DMS79 treated with DMSO at 0.1 percent for 48 hours (cell line): ENCODE measurements at places on chromosomes 2 and 18.

DNA sequence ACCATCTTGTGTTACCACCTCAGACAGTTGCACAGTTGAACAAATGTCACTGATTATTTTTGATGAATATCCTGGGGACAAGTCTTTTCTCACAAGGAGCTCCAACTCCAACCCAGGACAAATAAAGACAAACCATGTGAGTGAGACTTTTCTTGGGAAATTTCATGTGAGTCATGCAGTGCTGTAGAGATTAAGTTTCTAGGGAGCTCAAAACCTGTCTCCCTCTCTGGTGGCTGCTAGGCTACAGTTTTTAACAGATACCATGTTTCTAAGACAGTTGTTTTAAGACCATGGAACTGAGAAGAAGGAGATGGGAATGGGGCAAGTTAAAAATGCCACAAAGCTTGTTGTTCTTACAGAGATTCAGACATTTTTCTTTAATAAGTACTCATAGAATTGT is 255.5 kb downstream of the RIT2 start:
- DNase-seq: no peak

- peak; percentile 73 for DNase-seq
Measured at GRCh38 chr2:133143645-133144044, 424.6 kb downstream of the NCKAP5 start.

DNA sequence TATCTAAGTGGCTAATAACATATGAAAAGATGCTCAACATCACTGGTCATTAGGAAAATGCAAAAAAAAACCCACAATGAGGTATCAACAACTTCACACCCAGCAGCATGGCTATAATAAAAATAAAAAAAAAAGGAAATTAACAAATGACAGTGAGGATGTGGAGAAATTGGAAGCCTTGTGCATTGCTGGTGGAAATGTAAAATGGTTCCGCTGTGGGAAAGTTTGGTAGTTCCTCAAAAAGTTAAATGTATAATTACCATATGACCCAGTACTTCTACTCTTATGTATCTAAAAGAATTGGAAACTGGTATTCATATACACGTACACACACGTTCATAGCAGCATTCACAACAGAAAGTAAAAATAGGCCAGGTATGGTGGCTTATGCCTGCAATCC is 15.5 kb upstream of the CACNB4 start:
- DNase-seq: no peak

DNA sequence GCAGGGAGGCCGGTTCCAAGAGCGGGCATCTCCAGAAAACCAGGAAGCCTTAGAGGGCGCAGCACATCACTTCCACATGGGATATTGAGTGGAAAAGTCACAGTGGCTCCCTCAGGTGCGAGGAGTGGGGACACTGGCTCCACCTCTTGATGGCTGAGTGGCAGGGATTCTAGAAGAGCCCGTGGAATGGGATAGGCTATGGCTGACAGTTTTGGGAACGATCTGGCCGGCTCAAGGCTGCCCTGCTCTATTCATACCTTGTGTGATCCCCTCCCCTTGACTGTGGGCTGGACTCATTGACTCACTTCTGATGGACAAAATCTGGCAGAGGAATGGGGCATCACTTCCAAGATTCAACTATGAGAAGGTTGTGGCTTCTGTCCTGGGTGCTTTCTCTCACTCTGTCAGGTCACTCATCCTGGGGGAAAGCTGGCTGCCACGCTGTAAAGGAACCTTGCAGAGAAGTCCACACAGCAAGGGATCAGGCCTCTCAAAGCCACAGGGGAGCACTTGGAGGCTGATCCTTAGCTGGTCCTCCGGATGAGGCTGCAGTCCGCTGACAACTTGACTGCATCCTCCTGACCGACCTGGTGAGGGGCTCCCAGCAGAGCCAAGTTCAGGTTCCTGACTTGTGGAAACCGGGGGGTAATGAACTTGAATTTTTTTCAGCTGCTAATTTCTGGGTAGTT is 46.7 kb upstream of the HS6ST1 start:
- no peak for DNase-seq

DNA sequence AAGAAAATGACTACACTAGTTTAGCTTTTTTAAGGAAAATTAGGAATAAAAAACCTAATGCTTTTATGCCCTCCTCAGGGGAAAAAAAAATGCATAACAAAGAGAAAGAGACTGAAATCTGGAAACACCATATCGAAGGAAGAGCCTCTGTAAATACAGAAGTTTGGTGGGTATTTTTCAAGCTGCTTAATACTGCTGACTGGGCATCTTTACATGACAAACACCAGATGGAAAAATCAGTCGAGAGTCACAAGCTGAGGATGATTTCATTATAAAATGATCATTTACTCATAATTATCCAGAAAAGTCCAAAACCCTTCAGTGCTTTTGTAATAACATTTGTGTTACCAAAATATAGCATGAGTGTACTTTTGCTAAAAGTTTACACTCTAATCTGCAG is 1600.7 kb upstream of the ACVR2A start:
- no peak for DNase-seq

- no peak for DNase-seq
Measured at GRCh38 chr18:49752095-49752457, 61.3 kb downstream of the ACAA2 start.

- DNase-seq: no peak
Measured at GRCh38 chr2:171411791-171412483, 21.9 kb downstream of the METTL8 start.

DNA sequence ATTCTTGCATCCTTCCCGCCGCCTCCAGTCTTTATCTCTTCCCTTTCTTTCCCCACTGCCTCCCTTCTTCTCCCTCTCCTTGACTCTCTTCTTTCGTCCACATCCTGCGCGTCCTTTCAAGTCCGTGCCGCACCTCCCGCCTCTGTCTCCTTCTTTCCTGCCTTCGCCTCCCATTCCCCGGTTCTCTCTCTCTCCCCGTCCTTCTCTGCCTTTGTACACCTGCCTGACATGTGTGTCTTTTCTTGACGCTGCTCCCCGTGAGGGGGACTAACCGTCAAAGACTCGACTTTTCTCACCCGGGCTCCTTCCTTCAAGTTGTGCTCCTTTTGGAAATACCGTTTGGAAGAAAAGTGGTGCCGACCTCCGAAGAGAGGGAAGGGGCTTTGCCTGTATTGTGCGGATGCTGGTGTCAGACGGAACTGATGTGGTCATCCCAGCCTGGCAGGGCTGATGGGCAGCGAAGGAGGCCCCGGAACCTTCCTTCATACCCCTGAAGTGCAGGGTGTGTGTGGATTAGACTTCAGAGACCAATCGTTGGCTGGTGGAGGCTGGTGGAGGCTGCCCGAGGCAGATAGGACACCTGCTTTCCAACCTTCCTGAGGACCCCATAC is 879 bp downstream of the TMEM178A start:
- peak; percentile 31 for DNase-seq

DNA sequence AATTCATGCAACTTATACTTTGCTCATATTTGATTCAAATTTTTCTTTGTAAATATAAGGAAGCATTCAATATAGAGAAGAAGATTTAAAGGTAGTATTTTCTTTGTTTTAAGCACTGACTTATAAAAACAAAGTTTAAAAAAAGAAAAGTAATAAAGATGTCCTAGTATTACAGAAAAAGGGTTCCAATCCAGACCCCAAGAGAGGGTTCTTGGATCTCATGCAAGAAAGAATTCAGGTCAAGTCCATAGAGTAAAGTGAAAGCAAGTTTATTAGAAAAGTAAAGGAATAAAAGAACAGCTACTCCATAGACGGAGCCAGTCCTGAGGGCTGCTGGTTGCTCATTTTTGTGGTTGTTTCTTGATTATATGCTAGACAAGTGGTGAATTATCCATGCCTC is 267.9 kb downstream of the CTNNA2 start:
- DNase-seq: no peak

GRCh38 chr2:221501883-221502269 is 70.2 kb downstream of the EPHA4 start:
- DNase-seq: no peak

DNA sequence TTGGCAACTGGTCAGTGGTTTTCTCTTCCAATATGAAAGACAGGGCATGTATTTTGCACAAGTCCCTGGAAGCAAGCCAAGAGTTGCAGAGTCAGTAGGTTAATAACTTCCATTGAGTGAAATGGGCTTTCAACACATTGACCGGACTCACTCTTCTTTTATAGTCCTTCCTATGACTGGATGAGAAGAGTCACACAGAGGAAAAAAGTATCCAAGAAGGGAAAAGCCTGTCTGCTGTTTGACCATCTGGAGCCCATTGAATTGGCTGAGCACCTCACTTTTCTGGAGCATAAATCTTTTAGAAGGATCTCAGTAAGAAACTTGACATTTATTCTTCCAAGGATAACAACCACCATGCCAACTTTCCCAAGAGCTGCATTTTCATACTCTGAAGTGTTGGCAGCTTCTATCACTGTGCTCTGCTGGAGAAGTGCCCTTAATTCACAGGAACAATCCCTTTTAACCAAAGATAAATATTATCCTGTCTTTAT is 45.4 kb downstream of the RASGRP3 start:
- DNase-seq: no peak

- no peak for DNase-seq
Measured at GRCh38 chr2:235623111-235623510, 129.3 kb downstream of the AGAP1 start.

GRCh38 chr2:229849073-229849472 is 72.7 kb downstream of the TRIP12 start:
- DNase-seq: no peak

- no peak for DNase-seq
Measured at GRCh38 chr2:153495725-153496124, 17.2 kb upstream of the RPRM start.

GRCh38 chr2:124804014-124804940 is 779.2 kb downstream of the CNTNAP5 start:
- peak; percentile 7 for DNase-seq

DNA sequence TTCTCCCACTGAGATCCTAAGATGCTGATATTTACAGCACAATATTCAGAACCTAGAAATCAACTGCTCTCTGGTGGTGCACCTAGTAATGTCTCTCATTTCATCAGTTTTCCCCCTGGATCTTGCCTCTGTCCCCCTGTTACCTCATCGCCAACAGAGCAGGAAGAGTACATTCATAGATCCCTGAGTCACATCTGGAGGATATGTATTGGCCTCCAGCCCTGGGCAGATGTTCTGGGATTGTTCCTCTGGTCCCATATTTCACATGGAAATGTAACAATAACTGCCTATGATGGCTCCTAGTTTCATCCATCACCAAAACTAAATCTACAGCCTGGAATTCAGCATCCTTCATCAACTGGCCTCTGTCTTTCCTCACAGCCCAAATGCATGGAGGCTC is 278.8 kb upstream of the SLC14A2 start:
- DNase-seq: no peak

- no peak for DNase-seq
Measured at GRCh38 chr18:6022074-6022444, 126.7 kb upstream of the TMEM200C start.

DNA sequence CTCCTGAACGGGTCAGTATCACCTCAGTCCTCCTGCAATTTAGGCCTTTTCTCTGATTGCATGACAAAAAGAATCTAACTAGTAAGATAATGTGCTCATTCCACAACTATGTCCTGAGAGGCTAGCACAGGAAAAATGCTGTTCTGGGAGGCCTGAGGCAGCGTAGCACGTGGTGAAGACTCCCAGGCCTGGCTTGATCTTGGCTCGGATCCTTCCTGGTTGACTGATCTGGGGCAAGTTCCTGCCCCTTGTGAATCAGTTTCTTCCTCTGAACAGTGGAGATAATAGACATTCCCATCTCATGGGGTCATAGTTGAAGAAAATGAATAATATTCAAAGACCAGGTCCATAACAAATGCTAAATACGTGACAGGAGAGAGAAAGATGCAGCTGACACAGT is 12.3 kb downstream of the FBLN7 start:
- DNase-seq: no peak

- no peak for DNase-seq
Measured at GRCh38 chr2:11830708-11831301, 84.4 kb downstream of the LPIN1 start.

GRCh38 chr18:8807488-8807805 is 102.1 kb downstream of the MTCL1 start:
- DNase-seq: no peak

DNA sequence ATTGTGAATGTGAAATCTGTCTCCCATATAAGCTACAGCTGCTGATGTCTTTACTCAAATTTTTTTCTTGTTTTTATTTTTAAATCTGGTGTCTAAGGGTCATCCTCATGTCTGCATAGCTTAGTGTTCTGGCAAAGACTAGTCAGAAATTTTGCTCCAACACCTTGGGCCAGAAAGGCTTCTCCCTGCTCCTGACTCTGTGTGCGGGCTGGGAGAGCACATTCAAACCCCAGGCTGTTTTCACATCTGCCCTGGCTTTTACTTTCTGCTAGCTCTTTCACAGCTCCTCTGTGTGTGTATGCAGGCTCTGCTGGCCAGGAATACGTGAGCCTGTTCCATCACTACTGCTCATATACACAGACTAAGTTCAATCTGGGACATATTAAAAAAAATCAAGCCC is 102.9 kb upstream of the RIOK3 start:
- no peak for DNase-seq
